Fibroblast of skin of right biceps (primary cell): ENCODE measurements at places on chromosomes 5 and 9.

- DNase-seq = no peak
Measured at GRCh38 chr5:161851691-161852299, 3.9 kb downstream of the GABRA1 start.

DNA sequence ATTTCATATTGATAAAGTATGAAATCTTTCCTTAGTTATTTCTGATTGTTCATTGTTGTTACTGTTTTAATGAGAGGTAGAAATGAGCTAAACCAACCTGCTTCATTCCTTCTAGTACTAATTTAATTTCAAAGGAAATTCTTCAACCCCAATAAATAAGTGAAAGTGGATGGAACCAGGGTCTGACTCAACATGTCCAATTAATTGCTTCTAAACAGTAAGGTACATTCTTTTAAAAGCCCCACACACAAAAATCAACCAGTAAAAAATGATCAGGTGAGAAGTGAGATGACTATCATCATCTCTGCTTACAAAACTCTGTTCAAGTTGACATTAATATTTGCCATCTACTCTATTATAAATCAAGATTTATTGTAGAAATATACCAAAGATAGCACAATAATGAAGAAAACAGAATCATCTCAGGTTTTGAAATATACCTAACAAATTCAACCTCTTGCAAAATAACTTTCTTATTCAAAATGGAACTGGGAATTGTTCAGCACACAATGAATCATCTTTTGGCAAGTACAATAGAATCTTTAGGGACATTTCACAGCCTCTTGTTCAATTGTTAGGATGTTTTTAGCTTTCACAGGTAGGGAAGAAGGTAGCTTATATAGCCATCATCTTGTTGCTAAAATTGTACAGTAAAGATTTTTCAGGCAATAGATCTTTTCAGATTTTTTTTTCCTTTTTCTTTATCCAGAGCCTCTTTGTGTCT is 114.5 kb downstream of the RPS23 start:
- peak; percentile 43 for DNase-seq

GRCh38 chr5:165127941-165128340 is 1622.5 kb downstream of the MAT2B start:
- no peak for DNase-seq

DNA sequence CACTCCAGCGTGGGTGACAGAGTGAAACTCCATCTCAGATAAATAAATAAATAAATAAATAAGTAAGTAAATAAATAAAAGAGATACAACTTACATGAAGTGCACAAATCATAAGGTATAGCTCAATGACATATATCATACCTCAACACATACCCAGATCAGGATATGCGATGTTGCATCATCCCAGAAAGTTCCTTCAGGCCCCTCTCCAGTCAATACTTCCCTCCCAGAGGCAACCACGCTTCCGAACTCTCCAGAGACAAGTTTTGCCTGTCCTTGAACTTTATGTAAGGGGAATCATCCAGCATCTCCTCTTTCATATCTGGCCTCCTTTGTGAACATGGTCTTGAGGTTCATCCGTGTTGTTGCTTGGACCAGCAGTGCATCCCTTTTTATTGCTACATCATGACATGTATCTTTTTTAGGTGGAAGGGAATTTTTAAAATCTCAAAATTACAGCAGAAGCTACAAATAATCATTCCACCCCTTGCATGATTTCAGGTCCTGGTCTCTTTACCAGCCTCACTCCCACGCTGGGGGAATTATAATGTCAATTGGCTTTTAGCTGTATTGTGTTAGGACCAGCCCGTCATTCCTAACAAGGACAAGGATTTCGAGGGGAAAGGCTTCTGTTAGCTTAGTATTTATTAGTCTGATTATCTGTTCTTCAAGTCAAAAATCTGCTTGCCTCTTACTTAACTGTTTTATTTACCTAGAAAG is 32.9 kb upstream of the AOPEP start:
- no peak for DNase-seq

- no peak for DNase-seq
Measured at GRCh38 chr9:137486141-137486490, 27.0 kb upstream of the NSMF start.

DNA sequence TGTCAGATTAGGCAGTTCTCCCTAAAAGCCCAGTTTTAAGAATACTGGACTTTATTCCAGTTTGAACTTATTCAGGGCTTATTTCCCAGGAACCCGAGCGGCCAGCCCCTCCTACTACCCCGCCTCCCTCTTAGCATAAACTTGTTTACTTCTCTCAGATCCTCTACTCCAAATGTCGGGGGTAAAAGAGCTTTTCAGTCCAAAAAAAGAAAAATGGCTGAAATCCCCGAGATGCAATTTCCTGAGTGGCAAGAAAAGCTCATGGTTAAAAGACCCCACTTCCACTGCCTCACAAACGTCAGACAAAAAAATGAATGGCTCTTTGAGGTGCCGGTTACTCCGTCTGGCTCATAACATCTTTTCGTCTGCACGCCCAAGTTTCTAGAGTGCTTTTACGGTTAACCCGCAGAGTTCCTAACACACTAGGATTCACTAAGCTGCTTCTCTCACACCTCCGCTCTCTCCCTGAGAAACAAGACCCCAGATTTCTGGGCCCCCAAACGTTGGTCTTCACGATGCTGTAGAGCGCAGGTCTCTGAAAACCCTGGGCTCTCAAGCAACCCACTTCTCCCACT is 402 bp downstream of the BRD8 start:
- peak; percentile 26 for DNase-seq

- DNase-seq = no peak
Measured at GRCh38 chr5:130032807-130033206, 128.5 kb downstream of the CHSY3 start.

GRCh38 chr5:77139001-77139400 is 51.9 kb upstream of the ZBED3 start:
- DNase-seq = peak; percentile 44

DNA sequence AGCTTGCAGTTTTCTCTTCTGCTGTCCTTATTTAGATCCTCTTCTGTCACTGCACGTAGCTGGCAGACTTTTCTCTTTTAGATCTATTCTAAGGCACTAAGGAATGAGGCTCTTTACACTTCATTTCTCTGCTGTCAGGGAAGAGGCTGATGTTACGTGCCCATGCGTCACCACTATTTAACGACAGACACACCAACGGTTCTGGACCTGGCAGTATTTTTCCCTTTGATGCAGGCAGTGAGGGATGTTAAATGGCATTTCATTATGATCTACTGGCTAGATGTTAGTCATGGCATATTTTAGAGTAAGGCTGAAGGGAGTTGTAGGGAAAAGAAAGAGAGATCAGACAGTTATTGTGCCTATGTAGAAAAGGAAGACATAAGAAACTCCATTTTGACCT is 8.2 kb upstream of the CRHBP start:
- DNase-seq = peak; percentile 20

DNA sequence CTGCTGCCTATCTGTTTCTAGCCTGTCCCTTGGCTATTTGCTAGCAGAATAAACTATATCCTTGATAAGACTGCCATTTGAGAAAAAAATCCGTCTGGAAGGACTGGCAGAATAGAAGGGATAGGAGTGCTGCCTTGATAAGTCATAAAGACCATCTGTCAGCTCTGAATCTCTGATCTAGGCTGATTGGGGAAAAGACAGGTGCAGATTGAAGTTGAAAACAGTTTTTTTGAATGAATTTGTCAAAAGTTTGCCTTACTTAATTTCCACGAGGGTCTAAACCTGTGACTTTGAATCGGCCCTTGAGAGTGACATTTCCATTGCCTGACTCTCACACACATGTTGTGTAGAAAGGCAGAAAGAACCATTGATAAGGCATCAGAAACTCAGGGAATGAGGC is 218.6 kb downstream of the MAN2A1 start:
- DNase-seq = no peak

GRCh38 chr9:107938801-107939386 is 449.3 kb upstream of the KLF4 start:
- no peak for DNase-seq

DNA sequence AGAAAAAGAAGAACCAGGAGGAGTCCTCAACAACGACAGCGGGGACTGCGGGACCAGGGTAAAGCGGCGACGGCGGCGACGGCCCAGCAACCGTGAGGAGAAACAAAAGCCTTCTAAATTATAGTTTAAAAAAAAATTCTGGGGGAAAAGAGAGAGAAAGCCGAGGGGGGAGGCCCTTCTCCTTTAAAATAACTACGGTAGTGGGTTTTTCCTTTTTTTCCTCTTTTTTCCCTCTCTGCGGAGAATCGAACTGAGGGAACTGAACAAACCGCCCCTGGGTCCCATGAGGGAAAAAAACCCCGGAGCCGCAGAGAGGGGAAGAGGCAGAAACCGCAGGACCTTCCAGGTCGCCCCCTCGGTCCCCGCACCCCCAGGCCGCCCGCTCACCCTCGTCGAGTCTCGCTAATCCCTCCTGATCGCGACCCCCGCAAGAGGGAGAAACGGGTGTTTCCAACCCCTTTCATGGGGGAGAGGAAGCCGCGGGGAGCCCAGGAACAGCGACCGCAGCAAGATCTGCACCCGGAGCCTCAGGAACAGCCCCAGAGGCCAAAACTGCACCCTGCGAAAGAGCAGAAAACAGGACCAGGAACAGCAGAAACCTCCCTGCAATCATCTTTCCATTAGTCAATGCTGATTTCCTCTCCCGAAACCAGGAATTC is 453 bp downstream of the CPEB4 start:
- DNase-seq = peak; percentile 12

GRCh38 chr9:30235068-30235467 is 2149.4 kb upstream of the ACO1 start:
- DNase-seq = no peak
